ENCODE measurements at places on chromosomes 3 and 15.

- H3K4me1 ChIP-seq = peaks cover 4% of the 10 kb centered on the region
- no peaks in the 10 kb centered on the region for H3K36me3 ChIP-seq
- peaks cover 34% of the 10 kb centered on the region for H3K27me3 ChIP-seq
- H3K4me3 ChIP-seq = no peak overlapping the region
- no peak for DNase-seq
Measured at GRCh38 chr3:125191256-125191655, 21.3 kb downstream of the SLC12A8 start.

DNA sequence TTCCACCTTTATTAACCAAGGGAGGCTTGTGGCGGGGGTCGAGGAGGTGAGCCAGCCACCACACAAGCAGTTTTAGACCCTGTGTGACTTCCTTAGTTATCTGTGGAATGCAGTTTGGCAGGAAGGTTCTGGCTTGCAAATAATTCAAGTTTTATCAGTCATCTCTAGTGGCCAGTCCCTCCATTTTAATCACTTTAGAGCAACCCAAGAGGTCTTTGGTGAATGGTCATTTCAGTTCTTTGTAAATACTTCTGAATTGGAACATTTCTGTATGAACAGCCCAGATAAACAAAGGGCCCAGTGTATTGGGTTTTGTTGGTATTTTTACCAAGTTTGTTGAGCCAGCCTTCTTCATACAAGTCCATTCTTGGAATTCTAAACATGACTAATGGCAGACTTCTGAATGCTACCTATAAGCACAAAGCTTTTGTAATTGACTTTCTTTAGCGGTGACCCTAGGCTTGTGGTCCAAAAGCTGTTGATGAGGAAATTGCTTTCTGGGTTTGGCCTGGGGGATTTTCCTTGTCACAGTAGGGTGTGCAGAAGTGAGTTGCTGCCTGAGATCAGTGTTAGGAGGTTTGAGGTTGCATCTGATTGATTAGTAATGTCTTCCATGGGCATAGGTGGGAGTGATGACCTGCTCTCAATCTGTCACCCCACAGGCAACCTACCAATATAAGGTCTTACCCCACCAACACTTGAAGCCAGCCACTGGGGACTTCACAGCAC, 193.3 kb upstream of the TOPAZ1 start:
- H3K4me3 ChIP-seq = no peak overlapping the region
- H3K27ac ChIP-seq = no peak overlapping the region
- no peaks in the 10 kb centered on the region for H3K36me3 ChIP-seq
- H3K4me1 ChIP-seq = no peaks in the 10 kb centered on the region
- no peak for DNase-seq

GRCh38 chr3:43632269-43632733, 10.5 kb upstream of the ANO10 start:
- H3K4me1 ChIP-seq = peaks cover 26% of the 10 kb centered on the region
- H3K4me3 ChIP-seq = no peak overlapping the region
- peaks cover 18% of the 10 kb centered on the region for H3K36me3 ChIP-seq
- peaks cover 12% of the 10 kb centered on the region for H3K27me3 ChIP-seq
- DNase-seq = no peak

- H3K27me3 ChIP-seq = no peaks in the 10 kb centered on the region
- no peaks in the 10 kb centered on the region for H3K4me1 ChIP-seq
- no peak overlapping the region for H3K4me3 ChIP-seq
- no peaks in the 10 kb centered on the region for H3K36me3 ChIP-seq
Measured at GRCh38 chr3:188594139-188594538, 440.2 kb downstream of the LPP start.

DNA sequence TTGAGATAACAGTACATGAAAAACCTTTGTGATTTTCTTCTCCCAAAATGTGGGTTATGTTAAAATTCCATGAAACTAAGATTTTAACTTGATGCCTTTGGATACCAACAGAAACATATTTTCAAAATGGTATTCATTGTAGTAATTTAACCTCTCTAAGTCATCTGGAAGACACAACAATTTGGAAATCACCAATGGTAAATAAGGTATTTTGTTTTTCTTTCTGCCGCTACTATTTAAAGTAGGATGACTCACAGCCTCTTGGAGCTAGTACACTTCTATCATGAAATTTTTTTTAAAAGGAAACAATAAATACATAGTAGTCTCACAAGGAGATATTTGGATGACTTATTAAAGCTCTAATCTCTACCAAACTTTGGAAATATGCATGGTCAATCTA, 291.6 kb upstream of the VEPH1 start:
- H3K27me3 ChIP-seq = no peaks in the 10 kb centered on the region
- no peak overlapping the region for H3K27ac ChIP-seq
- DNase-seq = no peak
- no peak overlapping the region for H3K4me3 ChIP-seq
- H3K36me3 ChIP-seq = no peaks in the 10 kb centered on the region
- H3K4me1 ChIP-seq = no peaks in the 10 kb centered on the region

DNA sequence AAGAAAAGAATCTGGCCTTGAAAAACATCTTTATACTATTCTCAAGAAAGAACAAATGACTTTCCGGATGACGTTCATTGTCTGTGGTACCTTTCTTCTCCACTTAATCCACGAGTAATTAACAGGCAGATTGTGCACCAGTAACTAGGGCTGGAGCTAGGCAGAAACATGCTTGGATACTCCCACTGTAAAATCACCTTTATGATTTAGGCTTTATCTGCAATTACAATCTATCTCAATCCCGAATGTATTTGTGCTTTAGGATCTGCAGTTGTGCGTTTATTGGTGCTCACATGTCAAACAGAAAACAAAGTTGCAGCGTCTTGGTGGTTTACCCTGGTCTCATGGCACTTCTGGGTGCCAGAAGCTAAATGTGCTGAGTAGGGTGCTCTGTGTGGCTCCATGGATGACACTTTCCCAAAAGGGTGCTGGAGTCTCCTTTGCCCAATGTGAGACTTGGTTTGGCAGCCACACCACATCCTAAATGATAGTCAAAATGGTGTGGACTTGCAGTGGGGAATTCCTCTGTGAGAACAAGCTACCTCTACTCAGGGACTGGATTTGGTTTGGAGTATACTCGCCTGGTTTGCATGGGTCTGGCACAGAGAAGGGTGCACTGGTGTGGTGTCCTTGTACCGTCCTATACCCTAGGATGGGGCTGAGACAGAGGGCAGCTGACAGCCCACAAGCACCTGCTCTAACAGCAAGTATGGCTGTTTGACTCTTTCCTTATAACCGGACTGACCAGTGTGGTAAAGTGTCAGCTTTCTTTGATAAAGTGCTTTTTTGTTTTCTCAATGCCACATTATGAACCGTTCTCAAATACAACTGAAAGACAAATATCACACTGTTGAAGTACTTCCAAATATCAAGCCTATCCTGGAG, 7.7 kb downstream of the SERP1 start:
- no peak overlapping the region for H3K27ac ChIP-seq
- peaks cover 29% of the 10 kb centered on the region for H3K36me3 ChIP-seq
- H3K4me3 ChIP-seq = no peak overlapping the region
- H3K27me3 ChIP-seq = no peaks in the 10 kb centered on the region

DNA sequence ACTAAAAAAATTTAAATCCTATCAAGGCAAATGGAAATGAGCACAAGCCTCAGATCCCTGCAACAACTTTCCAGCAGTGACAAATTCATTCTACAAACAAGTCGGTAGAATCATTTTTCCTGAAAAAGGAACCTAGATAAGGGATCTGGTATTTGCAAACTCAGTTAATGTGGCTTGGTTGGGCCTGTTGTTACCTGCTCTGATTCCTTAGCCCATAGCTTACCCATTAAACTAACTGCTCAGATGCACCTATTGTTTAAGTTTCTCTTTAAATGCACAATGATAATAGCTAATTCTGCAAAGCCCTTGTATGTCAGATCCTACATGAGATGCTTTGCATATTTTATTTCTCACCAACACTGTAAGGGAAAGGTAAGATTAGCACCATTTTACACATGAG, 377.4 kb upstream of the RGMA start:
- H3K27ac ChIP-seq = no peak overlapping the region
- H3K27me3 ChIP-seq = peaks cover 1% of the 10 kb centered on the region
- no peaks in the 10 kb centered on the region for H3K36me3 ChIP-seq
- H3K4me3 ChIP-seq = no peak overlapping the region

DNA sequence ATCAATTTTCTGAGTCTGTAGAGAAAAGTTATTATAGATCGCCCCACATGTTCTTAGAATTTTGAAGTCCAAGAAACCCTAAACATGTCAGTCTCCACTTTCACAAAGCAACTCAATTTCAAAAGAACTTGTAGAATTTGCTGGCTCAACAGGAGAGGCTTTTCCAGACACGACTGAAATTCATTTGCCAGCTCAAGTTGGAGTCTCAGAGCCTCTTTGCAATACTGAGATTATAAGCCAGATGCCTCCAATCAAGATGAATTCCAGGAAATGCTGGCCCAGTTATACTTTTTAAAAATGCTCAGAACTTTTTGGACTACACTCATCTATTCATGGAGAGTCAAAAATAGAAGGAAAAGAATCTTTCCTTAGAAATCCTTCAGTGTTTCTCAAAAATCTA, 56.9 kb upstream of the NLGN1 start:
- H3K36me3 ChIP-seq = no peaks in the 10 kb centered on the region
- no peak for DNase-seq
- H3K4me1 ChIP-seq = no peaks in the 10 kb centered on the region
- no peaks in the 10 kb centered on the region for H3K27me3 ChIP-seq
- no peak overlapping the region for H3K4me3 ChIP-seq

DNA sequence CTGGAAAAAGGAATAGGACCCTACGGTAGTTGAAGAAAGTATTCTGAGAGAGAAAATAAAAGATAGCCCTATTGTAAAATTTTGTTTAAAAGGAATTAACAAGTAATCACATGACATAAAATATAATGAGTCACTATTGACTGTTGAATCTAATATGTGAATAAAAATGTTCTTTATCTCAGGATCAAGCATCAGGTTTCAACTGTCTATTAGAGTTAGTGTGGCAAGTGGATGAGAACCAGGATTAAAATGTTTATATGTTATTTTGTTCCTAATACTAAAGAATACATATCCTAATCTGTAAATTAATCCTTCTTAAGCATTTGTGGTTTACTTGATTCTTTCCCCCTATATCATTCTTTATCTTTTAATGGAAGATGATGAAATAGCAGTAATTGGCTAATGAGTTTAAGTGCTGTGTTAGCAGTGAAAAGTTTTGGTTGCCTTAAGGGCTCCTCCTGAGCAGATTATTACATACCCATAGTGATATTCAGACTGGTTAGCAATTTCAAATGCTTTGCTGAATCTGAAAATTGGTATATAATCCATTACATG, 101.8 kb upstream of the BCHE start:
- no peaks in the 10 kb centered on the region for H3K36me3 ChIP-seq
- DNase-seq = no peak
- no peaks in the 10 kb centered on the region for H3K4me1 ChIP-seq
- H3K27me3 ChIP-seq = no peaks in the 10 kb centered on the region
- no peak overlapping the region for H3K27ac ChIP-seq

GRCh38 chr3:29515451-29515850, 234.6 kb downstream of the RBMS3 start:
- H3K4me1 ChIP-seq = no peaks in the 10 kb centered on the region
- no peak for DNase-seq
- H3K4me3 ChIP-seq = no peak overlapping the region
- H3K27ac ChIP-seq = no peak overlapping the region
- no peaks in the 10 kb centered on the region for H3K27me3 ChIP-seq

GRCh38 chr3:64798316-64798715, 110.5 kb upstream of the ADAMTS9 start:
- H3K36me3 ChIP-seq = no peaks in the 10 kb centered on the region
- no peaks in the 10 kb centered on the region for H3K4me1 ChIP-seq
- H3K4me3 ChIP-seq = no peak overlapping the region
- no peaks in the 10 kb centered on the region for H3K27me3 ChIP-seq
- no peak for DNase-seq
- H3K27ac ChIP-seq = no peak overlapping the region

DNA sequence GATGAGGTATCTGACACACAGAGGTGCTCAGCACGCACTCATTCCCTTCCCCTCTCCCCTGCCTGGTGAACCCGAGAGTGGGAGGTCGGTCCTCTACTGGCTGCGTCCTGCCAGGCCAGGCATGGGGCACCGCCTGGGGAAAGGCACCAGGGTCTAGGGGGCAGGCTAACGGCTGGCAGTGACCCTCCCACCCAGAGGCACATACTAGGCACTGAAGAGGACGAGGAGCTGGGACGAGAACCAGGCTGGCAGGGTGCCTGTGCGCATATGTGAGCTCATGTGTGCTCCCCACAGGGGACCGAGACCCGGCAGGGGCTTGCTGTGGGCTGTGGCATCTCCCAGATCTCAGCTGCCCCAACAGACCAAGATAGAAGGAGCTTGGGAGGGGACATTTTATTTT, 86.7 kb downstream of the IQSEC1 start:
- no peak overlapping the region for H3K27ac ChIP-seq
- no peak for DNase-seq
- peaks cover 50% of the 10 kb centered on the region for H3K4me1 ChIP-seq
- peaks cover 14% of the 10 kb centered on the region for H3K36me3 ChIP-seq
- H3K27me3 ChIP-seq = no peaks in the 10 kb centered on the region

- no peak overlapping the region for H3K4me3 ChIP-seq
- H3K27me3 ChIP-seq = peaks cover 17% of the 10 kb centered on the region
- H3K36me3 ChIP-seq = no peaks in the 10 kb centered on the region
- no peak for DNase-seq
- no peaks in the 10 kb centered on the region for H3K4me1 ChIP-seq
Measured at GRCh38 chr3:13594146-13594545, 45.2 kb downstream of the FBLN2 start.

- H3K27ac ChIP-seq = no peak overlapping the region
- no peaks in the 10 kb centered on the region for H3K36me3 ChIP-seq
- no peak overlapping the region for H3K4me3 ChIP-seq
- H3K4me1 ChIP-seq = no peaks in the 10 kb centered on the region
- DNase-seq = no peak
- H3K27me3 ChIP-seq = no peaks in the 10 kb centered on the region
Measured at GRCh38 chr3:67154429-67154828, 156.3 kb downstream of the KBTBD8 start.

DNA sequence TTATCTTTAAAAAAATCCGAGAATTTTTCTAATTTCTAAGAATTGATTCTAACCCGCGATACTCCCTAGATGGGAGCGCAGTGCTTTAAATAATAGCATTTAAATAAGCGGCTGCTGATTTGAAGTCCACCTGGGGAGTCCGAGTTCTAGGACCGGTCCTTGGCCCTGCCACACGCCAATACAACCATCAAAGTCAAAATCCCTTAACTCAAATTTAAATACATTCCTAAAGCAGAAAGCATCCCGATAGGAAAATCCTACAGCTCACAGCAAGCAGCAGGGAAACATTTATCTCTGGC, 508 bp upstream of the ECT2 start:
- DNase-seq = no peak
- peaks cover 12% of the 10 kb centered on the region for H3K27me3 ChIP-seq
- H3K27ac ChIP-seq = peak overlapping the region; percentile 94
- H3K4me3 ChIP-seq = peak overlapping the region; percentile 94
- peaks cover 36% of the 10 kb centered on the region for H3K4me1 ChIP-seq

DNA sequence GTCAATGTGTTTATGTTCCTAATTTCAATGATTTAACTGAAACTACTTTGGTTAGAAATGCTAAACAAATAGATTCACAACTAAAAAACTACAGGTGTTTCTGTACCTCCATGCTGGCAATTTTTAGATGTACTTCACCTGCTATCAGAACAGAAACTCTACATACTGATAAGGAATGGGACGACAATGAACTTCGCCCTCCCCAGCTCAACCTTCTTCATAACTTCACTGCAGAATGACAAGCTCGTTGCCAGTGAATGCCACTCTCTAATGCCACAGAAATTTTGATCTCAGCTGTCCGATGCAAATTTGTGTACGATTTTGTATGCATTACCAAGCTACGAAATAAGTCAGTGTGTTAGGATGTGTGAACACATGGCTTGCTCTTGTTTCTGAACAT, 133.4 kb downstream of the FOXP1 start:
- no peak overlapping the region for H3K27ac ChIP-seq
- no peak overlapping the region for H3K4me3 ChIP-seq
- peaks cover 78% of the 10 kb centered on the region for H3K4me1 ChIP-seq
- no peaks in the 10 kb centered on the region for H3K36me3 ChIP-seq
- peaks cover 2% of the 10 kb centered on the region for H3K27me3 ChIP-seq

GRCh38 chr3:99126316-99126715, 224.8 kb upstream of the DCBLD2 start:
- no peaks in the 10 kb centered on the region for H3K4me1 ChIP-seq
- H3K27ac ChIP-seq = no peak overlapping the region
- no peak for DNase-seq
- no peaks in the 10 kb centered on the region for H3K36me3 ChIP-seq
